Activated naive CD8-positive, alpha-beta T cell treated with anti-CD3 and anti-CD28 coated beads, Interleukin-2, amount 10 ng/mL, durations not matched to agents 7 days and 5 days (primary cell): ENCODE measurements at places on chromosomes 5 and 9. TPM values are rescaled to one million over a fixed set of nuclear protein-coding genes. Genes with fewer than 3 reads are reported as not detected.

- H3K4me3 ChIP-seq = no peak overlapping the region
- H3K4me1 ChIP-seq = peaks cover 2% of the 10 kb centered on the region
- H3K27me3 ChIP-seq = no peaks in the 10 kb centered on the region
- no peaks in the 10 kb centered on the region for H3K36me3 ChIP-seq
- H3K27ac ChIP-seq = no peak overlapping the region
Measured at GRCh38 chr5:135251093-135251492, 147.9 kb downstream of the MACROH2A1 start.

GRCh38 chr9:135099574-135099973 lies 12.1 kb downstream of the OLFM1 start:
- peaks cover 2% of the 10 kb centered on the region for H3K27me3 ChIP-seq
- no peaks in the 10 kb centered on the region for H3K36me3 ChIP-seq
- H3K4me1 ChIP-seq = no peaks in the 10 kb centered on the region
- no peak for DNase-seq
- no peak overlapping the region for H3K4me3 ChIP-seq
- no peak overlapping the region for H3K27ac ChIP-seq

DNA sequence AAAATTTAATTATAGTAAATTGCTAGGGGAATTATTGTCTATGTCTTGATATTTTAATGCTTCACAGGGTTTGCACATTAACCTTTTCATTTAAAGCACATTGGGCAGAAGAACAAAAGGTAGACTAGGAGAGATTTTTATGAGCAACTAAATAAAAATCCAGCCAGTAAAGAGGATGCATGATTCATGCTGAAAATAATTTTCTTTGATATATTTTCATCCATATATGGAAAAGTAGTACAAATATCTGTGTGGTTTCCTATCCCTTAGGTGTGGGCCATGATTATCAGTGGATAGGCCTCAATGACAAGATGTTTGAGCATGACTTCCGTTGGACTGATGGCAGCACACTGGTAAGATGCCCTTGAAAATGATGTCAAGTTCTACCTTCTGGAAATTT lies 83.1 kb downstream of the VCAN start:
- peaks cover 8% of the 10 kb centered on the region for H3K27me3 ChIP-seq
- no peaks in the 10 kb centered on the region for H3K36me3 ChIP-seq
- no peak overlapping the region for H3K27ac ChIP-seq
- no peak overlapping the region for H3K4me3 ChIP-seq
- H3K4me1 ChIP-seq = no peaks in the 10 kb centered on the region

The CCNO gene
- total RNA-seq = not detected

The PPIC gene
- not detected for total RNA-seq
